Central memory CD8-positive, alpha-beta T cell (primary cell): ENCODE measurements at places on chromosomes 16 and 17.

GRCh38 chr16:27827765-27828164 is 235.7 kb downstream of the GSG1L start:
- DNase-seq: no peak

GRCh38 chr17:21253646-21254441 is 634 bp upstream of the NATD1 start:
- DNase-seq: no peak

GRCh38 chr16:56734429-56734828 is 4.5 kb downstream of the NUP93 start:
- DNase-seq: no peak

DNA sequence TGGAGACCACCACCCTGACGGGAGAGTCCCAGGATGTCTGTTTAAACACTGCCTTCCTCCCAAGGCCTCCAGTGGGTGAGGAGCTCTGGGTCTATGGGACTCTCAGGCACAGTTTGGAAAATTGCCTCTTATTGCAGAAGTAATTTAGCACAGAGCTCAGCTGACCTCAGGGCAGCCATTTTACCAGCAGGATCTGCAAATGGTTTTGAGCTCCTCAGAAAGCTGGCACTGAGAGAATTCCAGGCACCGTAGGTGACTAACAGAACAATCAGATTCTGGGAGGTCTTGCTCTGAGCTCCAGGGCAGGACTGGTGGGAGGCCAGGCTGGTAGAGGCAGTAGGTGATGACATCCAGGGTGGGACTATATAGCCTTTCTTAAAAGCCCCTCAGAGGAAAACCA is 17.3 kb upstream of the C16orf74 start:
- no peak for DNase-seq

DNA sequence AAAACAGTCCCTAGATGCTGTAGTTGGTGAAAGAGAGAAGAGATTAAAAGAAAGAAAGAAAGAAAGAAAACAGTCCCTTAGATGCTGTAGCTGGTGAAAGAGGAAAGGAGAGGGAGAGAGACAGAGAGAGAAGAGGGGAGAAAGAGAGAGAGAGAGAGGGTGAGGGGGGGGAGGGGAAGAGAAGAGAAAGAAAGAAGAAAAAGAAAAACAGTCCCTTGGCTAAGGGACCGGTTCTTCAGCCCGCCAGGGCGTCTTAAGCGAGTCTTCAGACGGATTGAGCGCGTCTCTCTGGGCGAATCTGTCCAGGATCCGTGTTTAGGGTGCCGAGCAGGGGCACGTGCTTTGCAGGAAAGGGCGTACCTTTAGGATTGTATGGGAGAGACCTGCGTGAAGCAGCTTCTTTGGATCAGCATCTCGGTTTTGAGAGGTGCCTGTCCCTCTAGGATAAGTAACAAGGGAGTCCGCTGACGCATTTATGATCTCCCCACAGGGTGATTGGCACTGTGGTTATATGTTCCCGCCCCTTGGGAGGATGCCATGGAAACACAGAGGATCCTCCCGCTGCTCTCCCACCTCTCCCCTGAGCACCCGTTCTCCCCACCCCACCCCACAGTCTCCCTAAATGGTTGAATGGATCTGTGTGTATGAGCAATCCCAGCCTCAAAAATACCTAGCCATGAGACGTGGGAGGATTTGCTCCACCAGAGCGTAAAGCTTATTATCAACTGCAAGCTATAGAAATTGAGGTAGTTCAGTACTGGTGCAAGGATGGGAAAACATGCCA is 16.7 kb downstream of the GNGT2 start:
- no peak for DNase-seq
